ENCODE measurements at places on chromosomes 7 and 10.

GRCh38 chr7:135283959-135284638, 50.5 kb downstream of the STRA8 start:
- DNase-seq, result no peak

DNA sequence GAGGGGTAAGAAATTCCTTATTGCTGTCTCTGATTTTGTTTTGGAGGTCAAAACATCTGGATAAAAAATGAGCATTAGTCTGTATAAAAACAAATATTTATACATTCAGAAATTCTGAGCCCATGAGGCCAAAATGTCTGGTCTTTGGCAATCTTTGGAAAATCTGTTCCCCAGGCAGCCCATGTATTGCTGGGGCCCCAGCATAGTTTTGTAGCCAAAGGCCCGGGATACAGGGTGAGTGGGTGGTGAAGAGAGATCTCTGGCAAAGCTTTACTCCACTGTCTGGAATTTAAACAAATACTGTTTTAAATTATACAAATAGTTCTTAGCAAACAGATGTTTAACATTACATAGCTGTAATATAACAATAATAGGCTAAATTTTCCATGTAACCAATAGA, 134.7 kb upstream of the GALNT17 start:
- DNase-seq, result no peak

DNA sequence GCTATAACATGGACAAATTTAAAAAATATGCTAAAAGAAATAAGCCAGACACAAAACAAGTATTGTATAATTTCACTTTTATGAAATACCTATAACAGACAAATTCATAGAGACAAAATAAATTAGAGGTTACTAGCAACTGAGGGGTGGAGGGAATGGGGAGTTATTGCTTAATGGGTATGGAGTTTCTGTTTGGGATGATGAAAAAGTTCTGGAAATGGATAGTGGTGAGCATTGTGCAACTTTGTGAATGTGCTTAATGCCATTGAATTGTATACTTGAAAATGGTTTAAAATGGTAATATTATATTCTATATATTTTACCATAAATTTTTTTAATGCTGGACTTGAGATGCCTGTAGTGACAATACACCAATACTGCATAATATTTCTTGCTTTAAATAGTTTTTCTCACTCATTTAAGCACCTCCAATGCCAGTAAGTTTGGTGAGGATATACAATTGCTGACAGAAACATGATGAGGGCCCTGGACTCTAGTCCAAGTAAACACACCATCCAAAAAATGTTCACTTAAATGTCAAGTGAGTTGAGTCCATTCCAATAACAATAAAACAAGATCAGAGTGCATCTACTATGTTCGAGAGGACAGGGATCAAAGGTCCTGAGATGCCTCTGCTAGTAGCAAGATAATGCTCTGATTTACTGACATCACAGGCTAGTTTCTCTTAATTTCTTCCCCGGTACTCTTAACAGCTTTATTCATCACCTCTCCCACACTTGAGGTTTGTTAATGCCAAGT, 71.9 kb downstream of the NT5C2 start:
- DNase-seq, result no peak

DNA sequence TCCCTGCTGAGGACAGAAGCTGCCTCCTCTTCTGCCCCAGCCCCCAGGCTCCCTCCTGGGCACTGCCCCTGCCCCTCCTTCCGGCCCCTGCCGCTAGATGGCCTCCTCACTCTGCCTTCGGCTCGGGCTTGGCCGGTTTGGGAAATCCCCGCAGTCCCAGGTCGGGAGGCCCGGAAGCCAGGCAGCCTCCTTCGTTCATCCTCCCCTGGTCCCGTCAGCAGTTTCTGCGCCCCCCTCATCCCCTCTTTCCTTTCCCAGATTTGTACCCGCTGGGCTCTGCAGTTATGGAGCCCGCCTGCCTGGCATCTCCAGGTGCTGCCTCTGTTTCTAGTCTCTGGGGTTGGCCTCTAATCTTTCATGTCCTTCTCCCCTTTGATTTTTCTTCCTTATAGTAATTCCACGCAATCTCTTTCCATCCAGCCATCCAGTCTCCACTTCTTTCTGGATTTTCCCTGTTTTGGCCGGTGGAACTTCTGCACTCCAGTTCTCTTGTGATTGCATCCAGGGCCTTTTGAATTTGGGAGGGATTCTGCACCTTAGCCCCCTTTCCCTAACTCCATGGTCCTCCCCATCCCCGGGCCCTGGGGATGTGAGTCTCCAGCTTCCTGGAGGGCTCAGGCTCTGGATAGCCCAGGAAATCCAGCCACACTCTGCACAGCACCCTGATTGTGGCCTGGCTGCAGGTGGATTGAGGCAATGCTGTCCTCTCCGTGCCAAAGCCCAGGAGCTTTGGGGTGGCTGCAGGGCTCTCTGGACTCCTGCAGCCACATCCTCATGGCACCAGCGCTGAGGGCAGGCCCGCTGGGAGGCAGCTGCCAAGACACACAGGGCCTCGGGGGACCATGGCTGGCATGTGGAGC, 3.3 kb upstream of the SHH start:
- peak; percentile 45 for DNase-seq

DNA sequence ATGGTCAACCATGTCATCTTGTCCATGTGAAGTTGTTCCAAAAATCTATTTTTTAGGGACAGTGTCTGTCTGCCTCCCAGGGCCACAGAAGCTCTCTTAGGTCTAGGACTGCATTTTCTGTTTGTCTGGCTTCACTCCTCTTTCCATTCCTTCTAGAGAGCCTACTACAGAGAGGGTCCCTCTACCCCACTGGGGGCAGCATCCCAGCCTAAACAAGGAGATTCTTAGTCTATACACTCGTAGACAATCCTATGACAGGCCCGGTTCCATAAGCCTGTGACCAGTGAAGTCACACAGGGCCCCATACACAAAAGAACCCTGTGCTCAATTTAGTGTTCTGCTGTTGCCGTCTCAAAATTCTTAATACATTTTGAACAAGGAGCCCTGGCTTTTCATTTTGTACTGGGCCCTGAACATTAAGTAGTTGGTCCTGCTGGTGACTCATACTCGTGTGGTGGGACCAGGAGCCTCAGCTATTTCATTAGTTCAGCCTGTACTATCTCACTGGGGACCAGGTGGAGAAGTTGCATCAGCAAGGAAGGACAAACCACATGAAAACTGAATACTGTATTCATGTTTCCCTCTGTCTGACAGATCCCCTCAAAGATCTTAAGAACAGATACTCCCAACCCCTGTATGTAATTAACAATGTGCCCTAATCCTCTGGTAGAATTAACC, 23.5 kb upstream of the FAM180A start:
- peak; percentile 58 for DNase-seq

- DNase-seq, result no peak
Observed at GRCh38 chr7:8514781-8515519, 81.5 kb downstream of the NXPH1 start.

GRCh38 chr7:17466216-17466615, 167.8 kb downstream of the AHR start:
- no peak for DNase-seq

- no peak for DNase-seq
Observed at GRCh38 chr7:128725531-128725930, 13.6 kb upstream of the CALU start.

DNA sequence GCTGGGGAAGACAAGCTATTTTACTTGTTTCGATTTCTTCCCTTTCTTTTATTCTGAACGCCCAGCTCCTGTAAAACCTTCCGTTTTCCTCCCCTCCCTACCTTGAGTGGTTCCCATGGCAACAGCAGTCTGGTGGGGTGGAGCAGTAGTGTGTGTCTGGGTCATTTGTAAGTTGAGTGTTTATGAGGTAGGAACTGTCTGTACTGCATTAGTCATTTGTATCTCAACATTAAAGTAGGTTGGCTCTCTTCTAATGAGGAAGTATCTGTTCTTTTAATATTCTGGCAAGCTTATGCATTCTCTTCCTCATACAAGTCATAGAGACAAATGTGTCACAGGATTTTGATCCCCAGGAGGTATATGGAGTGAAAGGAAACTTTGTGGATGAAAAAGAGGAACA, 85.3 kb upstream of the CCDC6 start:
- no peak for DNase-seq

GRCh38 chr7:17021205-17021604, 139.4 kb upstream of the AGR3 start:
- no peak for DNase-seq

DNA sequence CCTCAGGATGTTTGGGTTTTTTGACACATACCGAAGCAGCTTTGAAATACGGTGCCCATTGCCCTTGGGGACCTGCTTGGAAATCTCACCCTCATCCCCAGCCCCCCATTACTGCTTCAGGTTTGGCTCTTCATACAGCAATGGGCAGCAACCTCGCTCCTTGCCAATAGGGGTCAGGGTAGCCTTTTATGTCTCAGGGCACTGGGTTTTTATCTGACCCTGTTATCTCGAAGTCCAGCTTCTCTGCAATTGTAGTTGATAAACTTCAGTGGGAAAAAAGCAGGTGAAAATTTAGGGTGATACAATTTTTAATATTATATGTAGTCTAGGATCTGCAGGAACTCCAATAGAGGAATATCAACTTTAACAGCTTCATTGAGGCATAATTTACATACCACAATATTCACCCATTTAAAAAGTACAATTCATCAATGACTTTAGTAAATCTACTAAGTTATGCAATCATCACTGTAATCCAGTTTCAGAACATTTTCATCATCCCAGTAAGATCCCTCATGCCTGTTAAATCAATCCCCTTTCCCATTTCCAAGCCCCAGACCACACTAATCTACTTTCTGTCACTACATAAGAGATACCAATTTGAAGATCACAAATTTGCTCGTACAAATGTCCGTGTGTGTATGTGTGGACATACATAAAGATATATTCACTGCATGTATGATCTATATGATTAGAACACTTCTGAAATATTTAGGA, 386.2 kb downstream of the KCNMA1 start:
- peak; percentile 58 for DNase-seq

DNA sequence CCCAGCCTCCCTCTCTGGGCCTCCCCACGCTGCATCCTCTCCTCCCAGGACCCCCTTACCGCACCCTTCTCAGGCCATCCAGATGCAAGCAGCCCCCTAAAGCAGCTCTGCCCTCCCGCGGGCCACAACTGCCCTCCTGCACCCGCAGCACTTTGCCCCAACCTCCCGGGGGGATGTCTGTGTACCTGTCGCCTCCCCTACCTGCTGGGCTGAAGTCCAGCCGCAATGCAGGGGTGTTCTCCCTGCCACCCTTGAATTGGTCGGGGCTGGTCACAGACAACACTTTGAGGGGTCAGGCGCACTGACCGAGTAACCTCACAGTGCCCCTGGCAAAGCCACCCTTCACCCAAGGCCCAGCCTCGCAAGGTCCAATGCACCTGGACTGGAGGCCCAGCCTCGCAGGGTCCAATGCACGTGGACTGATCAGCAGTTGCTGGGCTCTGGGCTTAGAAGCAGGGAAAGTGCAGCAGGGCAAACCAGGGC, 8.3 kb upstream of the CALML5 start:
- DNase-seq, result no peak

- no peak for DNase-seq
Observed at GRCh38 chr10:110007161-110007700, 553 bp upstream of the ADD3 start.

GRCh38 chr7:32958046-32959025, 1.1 kb downstream of the FKBP9 start:
- DNase-seq, result peak; percentile 53

DNA sequence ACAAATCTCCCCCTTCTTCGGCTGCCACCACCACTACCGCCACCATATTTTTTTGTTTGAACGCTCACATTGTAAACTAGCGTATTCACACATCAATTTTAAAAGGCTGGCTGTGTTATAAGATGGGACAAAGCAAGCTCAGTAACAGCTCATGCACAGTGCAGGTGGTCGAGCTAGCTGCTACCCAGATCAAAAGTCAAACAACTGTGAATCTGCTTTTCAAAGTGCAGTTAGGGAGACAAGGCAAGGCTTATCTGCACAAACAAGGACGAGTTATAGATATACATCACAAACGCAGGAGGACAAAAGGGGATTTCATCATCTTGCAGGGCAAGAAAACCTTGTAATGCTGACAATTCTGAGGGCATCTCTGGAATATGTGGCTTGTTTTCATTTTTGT, 231.6 kb downstream of the VTI1A start:
- no peak for DNase-seq

GRCh38 chr10:16182144-16182543, 254.7 kb upstream of the PTER start:
- no peak for DNase-seq

DNA sequence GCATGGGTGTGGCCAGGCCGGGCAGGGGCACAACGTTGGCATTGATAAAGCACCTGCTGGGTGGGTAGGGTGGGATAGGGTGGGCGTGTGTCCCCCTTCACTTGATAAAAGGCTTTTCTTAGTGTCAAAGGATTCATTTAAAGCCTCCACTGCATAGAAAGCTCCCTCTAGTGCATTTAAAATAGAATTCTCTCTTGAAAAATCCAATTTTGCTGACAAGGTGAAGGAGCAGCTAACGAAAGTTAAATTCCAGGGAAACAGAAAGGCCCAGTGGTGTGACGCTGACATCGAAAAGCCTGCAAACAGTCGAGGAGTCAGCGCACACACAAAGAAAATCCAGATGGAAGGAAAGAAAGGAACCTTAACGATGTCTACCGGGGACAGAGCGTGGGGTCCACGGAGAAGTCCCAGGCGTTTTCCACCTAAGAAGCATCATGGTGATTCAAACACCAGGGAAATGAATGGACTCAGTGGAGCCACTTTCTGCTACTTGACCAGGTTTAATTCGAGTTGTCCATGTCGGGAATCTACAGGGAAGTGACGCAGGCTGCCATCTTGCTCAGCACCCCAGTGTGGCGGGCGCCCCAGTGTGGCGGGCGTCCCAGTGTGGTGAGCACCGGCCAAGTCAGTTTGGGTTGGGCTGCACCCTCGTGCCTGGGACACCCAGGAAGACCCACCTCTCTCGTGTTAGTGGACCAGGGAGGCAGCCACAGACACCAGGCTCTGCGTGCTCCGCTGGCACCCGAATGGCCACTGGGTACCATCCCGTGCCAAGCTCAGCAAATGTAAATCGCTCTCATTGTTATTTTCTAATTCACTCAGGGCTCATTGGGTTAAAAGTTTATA, 217.8 kb downstream of the DNAJB6 start:
- DNase-seq, result no peak

Data from EL (cell line).